ENCODE measurements at places on chromosomes 13 and 19.

- no peak for DNase-seq
These were observed 195.1 kb downstream of the NDFIP2 start for GRCh38 chr13:79675931-79676660.

DNA sequence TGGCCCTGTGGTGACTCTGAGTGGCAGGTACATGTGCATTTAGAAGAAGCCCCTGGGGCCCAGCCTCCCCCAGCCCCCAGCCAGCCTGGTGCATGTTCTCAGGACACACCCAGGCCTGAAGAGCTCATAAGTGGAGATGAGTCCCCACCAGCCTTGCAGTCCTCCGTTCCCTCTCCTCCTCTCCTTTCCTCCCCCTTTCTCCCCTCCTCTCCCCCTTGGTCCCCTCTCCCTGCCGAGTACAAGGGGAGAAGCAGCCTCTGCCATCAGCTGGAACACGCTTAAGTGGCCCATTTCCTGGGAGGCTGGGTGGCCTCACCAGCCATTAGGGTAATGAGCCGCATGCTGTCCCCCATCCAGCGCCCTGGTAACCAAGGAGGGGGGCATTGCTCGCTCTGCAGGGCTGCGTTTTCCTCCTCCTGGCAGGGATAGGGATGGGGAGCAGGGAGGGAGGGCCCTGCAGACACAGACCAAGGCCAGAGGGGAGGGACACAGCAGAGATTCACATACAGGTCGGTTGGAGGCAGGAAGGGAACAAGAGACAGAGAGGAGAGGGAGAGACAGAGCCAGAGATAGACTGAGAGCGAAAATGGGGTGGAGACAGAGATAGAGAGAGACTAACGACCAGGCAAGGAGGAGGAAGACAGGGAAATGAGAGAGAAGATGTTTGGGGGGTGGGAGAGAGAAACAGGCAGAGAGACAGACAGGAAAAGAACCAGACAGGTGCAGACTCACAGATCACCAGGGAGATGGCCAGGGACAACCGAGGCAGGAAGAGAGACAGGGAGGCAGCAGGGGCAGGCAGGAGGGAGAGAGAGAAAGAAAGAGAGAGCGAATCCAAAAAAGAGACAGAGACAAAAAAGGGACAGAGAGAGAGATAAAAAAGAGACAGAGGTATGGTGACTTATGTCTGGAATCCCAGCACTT lies 19.3 kb upstream of the DPP9 start:
- DNase-seq = no peak

GRCh38 chr13:43804461-43805070 lies 17.8 kb upstream of the ENOX1 start:
- peak; percentile 26 for DNase-seq

DNA sequence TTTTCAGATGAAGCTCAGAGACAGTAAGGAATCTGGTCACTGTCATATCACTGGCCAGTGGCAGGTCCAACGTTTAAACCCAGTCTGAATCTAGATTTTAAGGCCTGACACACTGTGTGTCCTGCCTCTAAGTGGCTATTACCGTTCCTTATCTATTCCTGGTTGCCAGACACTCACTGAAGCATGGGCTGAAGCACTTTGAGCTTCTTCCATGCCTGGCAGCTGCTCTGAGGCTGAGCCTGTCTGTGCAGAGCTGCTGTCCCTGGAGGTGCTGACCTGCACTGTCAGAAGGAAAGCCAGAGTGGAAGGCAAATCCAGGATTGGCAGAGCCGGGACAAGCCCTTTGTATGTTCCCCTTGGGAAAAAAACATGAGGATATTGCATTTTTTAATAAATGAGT lies 109.2 kb upstream of the SLC7A1 start:
- no peak for DNase-seq

DNA sequence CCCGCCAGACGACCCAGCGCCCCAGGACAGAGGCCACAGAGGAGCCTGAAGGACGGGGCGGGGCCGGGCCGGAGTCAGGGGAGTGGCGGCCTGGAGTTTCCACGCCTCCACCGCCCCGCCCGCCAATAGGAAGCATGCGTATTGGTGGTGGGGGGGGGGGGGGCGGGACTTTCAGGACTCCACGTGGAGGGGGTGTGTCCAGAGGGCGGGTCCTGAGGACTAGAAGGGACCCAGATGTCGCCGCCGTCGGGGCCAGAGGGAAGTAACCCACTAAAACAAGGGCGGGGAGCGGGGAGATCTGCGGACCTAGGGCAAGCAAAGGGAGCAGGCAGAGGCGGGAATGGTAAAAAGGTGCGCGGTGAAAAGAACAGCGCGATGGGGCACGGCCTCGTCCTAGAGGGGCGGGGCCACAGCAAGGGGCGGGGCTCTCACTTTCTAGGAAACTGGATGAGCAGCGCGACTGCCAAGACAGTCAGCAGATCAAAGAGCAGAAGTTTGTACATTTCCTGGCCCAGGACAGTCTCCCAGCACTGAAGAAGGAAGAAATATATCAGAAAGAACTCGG lies 2.8 kb upstream of the LENG1 start:
- peak; percentile 86 for DNase-seq

DNA sequence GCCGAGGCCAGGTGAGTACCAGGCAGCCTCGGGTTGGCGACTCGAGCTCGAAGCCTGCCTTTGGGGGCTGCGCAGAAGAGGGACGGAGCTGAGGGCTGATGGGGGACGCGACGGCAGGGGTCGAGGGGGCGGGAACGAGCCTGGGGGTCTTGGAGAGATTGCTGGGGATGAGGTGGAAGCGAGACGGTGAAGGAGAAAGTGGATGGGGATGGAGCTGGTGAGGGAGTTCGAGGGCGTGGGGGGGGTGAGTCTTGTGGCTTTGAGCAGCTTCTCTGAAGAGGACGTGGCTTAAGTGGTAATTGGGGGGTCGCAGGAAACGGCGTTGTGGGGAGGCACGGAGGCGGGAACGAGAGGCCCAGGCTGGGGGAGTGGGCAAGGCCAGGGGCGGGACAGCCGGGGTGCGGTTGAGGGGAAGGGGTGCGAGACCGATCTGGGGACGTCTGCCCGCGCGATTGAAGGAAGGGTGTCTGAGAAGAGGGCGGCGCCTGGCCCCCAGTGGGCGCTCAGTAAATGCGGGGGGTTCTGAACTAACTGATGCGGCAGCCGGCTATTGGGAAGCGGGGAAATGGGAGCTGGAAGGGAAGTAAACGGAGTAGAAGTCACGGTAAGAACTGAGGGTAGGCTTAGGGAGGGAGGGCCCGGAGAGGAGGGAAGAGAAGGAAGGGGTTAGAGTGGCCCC lies 426 bp downstream of the MYO9B start:
- peak; percentile 80 for DNase-seq

- no peak for DNase-seq
These were observed 137.6 kb upstream of the SLC10A2 start for GRCh38 chr13:103203735-103204330.

DNA sequence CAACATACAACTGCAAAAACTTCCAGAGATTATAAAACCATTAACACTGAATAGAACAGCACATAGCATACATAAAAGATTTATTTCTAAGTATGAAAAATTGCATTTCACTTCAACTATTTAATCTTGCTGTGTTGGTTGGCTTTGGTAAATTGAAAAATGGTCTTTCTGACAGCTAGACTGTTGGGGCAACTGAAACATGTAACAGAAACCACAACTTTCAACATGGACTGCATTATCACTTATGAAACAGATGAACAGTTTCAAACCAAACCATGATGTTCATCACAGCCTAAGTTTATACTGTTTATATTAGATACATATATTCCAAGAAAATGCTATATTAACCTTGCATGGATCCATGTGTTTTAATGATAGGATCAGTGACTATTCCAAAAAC lies 324.1 kb upstream of the PCDH9 start:
- no peak for DNase-seq

- no peak for DNase-seq
These were observed 7.3 kb upstream of the SLC7A9 start for GRCh38 chr19:32876919-32877285.

- no peak for DNase-seq
These were observed 5.8 kb upstream of the SPACA7 start for GRCh38 chr13:112370311-112370710.

DNA sequence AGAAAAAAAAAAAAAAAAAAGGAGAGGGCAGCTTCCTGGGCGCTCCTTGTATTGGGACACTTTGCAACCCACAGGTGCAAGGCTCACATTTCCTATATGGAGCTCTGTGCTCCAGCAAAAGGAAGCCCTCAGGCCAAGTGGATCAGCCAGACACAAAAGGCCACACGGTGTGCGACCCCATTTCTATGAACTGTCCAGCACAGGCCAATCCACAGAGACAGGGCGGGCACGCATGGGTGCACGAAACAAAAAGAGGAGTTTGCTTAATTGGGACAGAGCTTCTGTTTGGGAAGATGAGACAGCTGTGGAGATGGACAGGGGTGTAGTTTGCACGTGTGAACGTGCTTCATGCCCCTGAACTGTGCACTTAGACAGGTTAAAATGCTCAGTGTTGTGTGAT lies 31.6 kb upstream of the MATK start:
- no peak for DNase-seq

GRCh38 chr13:77811381-77811780 lies 107.2 kb downstream of the EDNRB start:
- no peak for DNase-seq

GRCh38 chr19:33175886-33176669 lies 18.1 kb upstream of the LRP3 start:
- peak; percentile 48 for DNase-seq

GRCh38 chr13:22801402-22802003 lies 379.3 kb upstream of the SGCG start:
- DNase-seq = no peak

GRCh38 chr19:38389101-38389925 lies 816 bp downstream of the SPRED3 start:
- DNase-seq = no peak

GRCh38 chr13:96540670-96541069 lies 450.8 kb downstream of the HS6ST3 start:
- DNase-seq = no peak

DNA sequence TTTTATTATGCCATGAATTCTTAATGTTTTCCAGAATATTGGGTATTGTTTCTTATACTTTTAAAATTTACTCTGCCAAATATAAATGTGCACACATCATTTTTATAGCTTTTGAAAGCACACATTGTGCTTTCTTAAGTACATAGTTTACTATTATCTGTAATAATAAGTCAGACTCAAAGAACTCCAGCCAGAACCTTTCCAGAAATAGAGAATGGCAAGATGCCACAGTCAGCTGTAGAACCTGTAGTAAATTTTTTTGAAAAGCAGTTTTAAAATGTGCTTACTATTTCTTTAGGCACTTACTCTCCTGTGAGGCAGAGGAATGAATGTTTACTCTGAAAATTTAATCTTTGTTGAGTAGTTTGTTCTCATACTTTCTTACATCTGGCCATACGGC lies 1287.1 kb downstream of the PCDH9 start:
- DNase-seq = no peak

GRCh38 chr19:50977626-50978025 lies 6.1 kb downstream of the KLK7 start:
- DNase-seq = no peak

DNA sequence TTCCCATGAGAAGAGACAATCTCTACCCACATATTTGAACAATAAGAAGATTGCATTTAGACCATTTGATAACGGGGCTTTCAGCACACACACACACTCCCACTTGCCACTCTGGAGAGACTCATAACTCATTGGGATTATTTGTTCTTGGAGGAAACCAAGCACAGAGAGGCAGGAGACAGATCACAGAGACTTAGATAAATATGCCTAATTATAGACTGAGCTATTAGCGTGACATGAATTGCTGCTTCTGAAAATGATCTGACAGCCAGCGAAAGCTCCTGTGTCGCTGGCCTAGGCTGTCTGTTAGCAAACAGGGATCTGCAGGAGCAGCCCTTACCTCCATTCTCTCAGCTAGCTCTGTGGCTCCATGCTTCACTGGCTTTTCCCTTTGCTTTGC lies 111.4 kb downstream of the CCNA1 start:
- no peak for DNase-seq

DNA sequence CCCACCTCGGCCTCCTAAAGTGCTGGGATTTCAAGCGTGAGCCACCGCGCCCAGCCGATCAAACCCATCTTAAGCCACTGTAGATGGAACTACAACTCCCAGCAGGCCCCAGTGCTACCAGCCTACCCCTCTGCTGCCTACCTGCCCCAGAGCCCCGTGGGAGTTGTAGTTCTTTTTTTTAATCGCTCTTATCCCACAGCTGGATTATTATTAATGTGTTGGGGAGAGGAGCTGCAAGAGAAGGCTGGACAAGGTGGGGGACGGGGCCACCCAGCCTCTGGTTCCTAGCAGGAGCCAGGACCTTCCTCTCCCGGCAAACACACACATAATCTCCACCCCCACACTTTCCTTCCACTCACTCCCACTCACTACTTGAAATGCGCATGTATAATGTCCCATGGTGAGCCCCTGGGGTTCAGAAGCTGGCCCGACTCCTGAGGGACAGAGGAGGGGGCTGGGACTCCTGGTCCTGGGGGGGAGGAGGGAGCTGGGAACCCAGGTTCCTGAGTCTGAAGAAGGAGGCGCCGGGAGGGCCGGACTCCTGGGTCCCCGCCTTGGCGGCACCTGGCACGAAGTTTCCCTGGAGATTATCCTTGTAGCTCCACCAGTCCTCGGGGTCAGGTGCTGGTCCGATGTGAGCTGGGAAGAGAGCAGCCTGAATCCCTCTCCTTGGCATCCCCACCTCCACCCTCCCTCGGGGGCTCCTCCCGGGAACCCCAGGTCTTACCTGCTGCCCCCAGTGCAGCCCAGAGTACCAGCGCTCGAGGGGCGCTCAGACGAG lies 958 bp downstream of the CA11 start:
- DNase-seq = peak; percentile 87

GRCh38 chr19:33039108-33039599 lies 25.5 kb downstream of the RHPN2 start:
- no peak for DNase-seq

DNA sequence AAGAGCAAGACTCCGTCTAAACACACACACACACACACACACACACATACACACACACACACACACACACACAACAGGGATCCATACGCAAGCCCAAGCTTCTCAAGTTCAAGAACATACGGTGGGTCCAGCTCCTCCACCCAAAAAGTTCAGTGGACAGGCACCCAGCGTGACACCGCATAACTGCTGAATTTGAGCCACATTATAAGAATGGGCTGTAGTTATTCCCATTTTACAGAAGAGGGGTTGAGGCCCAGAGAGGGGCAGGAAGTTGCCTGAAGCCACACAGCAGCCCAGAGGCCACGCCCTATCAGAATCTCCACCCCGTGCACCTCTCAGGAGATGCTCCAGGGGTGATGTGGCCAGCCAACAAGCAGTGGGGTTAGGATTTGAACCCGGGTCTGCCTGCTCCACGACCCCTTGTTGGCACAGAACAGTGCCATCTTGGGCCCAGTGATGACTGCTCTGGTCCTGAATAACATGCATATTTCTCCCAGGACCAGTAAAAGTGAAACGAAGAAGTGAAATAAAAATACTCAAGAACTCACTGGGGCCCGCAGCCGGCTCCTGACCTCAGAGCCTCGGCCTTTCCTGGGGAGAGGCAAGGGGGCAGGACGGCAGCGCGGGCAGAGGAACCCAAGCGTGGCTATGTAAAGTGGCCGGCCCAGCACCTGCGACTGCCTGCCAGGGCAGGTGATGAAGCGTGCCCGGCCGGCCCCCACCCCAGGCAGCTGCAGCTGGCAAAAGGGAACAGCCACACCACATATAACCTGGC lies 61.9 kb downstream of the AP1M1 start:
- DNase-seq = peak; percentile 47

DNA sequence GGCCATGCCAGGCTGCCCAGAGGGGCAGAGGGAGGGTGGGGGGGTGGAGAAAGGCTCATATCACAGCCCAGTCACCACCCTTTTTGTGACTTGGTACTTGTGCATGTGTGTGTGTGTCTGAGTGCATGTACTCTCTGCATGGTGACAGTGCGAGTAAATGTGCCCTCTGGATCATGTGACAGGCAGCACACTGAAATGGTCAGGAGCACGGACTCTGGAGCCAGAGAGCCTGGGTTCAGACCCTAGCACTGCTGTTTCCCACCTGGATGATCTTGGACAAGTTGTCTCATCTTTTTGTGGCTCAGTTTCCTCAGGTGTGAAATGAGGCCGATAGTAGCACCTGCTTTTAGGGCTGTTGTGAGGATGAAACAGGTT lies 2.0 kb downstream of the CIC start:
- no peak for DNase-seq

Measured in activated CD8-positive, alpha-beta T cell treated with anti-CD3 and anti-CD28 coated beads, Interleukin-2, amount 10 ng/mL, durations not matched to agents 7 days and 5 days (primary cell).